ENCODE measurements at places on chromosomes 2 and 18.

GRCh38 chr2:10256515-10257031, 46.1 kb upstream of the HPCAL1 start:
- no peak for DNase-seq

DNA sequence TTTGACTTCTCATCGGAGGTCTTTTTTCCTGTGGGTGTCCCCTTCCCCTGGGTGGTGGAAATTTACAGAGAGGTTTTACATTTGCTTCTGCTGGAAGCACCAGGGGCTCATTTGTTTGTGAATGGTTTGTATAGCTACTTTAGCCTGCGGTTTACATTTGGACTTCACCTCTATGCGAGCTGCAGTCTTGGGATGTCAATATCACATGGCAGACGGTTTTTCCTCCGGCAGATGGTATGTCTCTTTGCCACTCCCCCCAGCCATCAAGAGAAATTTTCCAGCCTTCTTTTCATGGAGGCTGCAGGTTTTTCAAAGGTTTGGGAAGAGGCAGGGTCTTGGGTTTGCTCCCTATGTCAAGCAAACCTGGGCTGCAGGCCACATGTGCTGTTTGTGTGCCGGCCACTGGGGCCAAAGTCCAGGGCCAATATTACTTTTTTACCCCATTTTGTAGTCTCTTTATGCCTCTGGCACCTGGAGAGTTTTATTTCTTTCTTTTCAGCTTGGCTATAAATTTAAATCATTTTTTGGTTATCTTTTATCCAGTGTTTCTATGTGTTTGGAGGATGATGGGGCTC, 23.9 kb upstream of the BOD1L2 start:
- no peak for DNase-seq

DNA sequence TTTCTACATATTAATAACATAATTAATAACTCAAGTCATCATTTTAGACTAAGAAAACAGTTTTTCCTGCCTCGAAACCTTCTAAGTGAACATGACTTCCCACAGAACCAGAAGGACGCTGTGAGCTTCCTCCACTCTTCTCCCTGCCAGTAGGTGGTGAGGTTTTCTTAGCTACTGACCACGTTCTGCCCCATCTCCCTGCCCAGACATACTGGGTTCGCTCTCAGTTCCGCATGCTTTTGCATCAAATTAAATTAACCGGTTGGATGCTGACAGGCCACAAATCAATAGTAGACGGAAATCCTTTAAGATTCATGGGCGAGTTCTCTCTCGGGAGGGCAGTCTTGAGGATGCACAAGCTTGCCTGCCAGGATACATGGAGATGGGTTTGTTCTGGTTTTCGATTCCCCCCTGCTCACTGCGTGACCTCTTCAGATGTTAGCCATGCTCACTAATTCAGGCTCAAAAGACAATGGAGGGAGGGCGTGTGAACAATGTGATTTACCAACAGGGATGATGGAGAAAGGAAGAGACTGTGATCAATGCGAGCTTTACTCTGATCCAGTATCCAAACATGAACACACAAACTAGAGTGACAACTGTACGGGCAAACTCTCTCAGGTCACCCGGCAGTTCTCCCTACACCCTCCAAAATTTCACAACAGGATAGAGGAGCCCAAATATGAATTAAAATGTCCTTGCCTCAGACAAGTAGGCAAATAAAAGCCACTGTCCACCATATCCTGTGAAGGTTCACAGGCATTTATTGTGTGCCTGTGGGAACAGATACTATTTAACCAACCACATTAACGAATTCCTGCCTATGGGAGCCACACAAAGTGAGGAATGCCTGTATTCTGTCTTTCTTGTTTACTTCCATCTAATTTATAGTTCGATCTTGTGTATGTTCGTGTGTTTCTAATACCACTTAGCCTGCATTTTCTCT, 375.7 kb downstream of the EIPR1 start:
- no peak for DNase-seq

DNA sequence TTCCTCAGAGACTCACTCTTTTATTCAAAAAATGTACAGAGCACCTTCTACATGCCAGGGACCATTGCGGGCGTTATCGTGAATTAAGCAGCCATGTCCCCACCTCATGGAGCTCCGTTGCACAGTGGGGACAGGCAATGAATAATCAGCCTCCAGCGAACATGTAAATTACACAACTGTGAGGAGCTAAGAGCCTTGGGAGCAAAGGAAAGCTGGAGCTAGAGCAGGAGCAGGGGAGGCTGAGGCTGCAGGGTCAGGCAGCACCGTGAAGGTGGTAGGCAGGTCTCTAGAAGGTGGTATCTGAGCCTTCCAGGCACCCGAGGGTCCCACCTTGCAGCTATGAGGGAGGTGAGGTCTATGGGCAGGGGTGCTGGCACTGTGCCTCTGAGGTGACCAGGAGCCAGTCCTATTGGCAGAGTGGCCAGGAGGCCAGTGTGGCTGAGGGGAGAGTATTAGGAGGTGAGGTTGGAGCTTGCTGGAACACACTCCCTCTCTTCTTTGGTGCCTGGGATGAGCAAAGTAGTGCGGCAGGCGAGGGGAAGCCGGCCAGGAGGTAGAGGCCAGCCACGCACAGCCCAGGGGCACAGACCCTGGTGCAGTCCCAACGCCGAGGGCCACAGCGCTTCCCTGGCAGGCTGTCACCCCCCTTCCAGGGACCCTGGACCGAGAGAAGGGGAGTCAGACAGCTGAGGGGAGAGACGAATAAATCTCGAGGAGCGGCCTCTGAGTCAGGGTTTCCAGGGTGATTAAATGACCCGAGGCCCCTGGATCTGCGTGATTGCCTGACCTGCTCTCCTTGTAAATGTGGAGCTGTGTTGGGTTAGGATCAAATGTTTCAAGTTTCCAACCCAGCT, 167.3 kb downstream of the SEPTIN10 start:
- DNase-seq: no peak

DNA sequence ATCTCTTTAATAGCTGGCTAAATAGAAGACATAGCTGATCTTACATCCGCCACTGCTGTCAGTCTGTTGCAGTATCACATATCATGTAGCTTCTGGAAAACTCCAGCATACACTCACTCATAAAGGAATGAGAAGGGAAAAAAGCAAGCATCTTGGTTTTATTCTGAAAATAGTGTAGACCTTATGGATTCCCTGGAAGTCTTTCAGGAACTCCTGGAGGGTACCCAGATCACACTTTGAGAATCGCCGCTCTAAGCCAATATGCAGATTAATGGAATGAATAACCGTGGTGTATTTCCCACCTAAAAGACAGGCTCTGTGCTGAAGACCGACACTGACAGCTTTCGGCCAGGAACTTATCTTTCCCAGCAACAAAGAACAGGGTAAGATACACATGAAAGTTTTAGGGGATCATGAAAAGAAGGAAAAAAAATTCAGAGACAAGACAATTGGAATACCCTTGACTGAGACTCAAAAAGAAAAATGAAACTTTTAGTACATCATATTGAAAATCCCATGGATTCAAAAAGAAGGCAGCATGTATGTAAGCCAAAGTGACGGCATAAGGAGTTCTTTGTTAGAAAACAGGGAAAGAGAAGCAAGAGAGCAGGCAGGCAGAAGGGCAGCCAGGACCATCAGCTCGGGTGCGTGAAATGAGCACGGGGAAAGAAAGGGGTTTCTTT, 56.4 kb upstream of the SEC11C start:
- DNase-seq: no peak

DNA sequence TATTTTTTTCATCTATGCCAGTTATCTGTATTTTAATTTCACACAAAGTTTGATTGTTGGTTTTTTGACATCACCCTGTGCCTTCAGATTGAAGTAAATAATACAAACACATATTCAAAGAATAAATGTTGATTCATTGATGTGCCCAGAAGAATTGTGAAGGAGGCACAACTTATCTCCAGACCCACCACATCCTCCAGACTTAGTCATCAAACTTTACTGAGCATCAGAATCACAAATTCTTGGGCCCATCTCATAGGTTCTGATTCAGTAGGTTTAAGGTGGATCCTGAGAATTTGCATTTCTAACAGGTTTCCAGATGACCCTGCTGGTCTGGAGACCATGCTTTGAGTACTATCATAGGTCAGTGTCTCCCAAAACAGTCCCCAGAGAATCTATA, 82.8 kb upstream of the PIK3C3 start:
- no peak for DNase-seq

GRCh38 chr18:60292186-60292585, 80.4 kb downstream of the MC4R start:
- DNase-seq: no peak

GRCh38 chr2:208488686-208489564, 82.3 kb downstream of the PTH2R start:
- DNase-seq: no peak

DNA sequence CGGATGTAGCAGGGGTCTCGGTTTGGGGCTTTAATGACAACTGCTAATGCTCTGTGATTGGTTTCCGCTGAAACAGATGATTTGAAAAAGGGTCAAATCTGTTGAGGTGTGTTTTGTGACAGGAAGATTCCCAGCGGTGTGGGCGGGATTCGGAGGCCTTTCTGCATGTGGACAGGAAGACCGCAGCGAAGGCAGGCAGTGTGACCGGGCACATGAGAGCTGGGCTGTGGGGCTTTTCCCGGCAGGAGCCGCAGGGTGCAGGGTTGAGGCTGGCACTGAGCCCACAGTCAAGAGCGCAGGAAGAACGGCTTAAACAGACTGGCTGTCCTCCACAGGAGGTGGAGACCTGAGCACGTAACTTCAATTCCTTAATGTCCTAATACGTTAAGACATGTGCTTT, 180.0 kb upstream of the TPO start:
- DNase-seq: no peak

DNA sequence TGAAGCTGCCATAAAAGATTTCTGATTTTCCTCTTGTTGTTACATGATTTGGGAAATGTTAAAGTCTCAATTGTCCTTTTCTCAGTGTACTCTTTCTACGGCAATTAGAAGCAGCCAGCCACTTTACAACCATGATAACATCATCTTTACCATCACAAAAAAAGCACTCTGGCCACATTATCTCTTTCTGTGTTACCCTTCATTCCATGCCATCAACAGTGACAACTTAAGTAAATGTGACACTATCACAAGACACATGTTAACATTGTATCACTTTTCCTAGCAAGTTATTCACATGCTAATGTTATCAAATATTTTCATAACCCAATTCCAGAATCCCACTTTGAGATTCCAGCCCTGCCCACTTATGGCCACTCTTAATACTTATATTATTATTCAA, 131.2 kb downstream of the TMX3 start:
- DNase-seq: no peak

DNA sequence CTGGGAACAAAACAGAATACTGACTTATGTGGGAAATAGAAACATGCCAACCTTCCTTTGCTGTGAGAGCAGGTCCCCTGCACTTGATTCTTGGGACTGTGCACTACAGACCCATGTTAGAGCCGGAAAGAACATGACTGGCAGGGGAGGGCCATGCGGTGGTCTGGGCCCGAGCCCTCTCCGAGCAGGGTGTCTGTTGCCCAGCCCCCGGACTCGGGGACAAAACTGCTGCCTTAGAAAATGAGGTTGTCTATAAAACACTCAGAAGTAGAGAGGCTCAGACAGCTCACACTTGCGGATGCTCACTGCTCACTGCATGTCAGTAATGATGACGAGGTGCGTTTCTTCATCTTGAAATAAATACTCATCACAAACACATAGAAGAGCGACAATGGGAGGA, 270.7 kb upstream of the HDAC4 start:
- no peak for DNase-seq

DNA sequence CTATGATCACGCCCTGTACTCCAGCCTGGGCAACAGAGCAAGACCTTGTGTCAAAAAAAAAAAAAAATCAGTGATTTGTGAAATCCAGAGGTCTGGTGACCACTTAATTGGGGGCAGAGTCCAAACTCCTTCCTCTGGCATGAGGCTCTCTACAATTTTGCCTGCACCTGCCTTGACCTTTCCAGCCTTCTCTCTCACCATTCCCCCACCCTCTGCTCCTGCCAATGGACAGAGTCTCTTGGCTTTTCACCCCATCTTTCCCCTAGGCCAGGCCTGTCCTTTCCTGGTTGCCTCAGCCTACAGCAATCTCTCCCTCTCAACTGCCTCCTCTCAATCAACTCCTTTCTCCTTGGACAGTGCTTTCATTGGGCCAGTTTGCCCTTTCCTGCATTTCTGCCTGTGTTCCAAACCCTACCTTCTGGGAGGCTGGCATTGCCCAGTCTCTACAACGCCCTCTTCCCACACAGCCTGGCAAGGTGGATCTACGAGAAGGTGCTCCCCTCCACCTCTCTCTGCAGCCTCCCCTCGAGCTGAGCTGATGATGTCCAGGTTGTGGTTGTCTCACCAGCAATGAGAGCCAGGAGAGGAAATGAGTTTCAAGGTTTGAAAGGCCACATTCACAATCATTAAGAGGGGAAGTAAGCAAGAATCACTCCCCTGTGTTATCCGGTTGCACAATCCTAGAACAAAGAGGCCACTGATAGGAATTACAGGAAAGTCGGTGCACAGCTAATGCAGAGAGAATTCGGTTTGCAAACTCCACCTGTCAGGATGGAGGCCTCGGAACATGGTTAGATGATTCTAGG, 39.5 kb upstream of the NPAS2 start:
- DNase-seq: no peak

GRCh38 chr2:147137711-147138110, 707.1 kb upstream of the ACVR2A start:
- DNase-seq: no peak

DNA sequence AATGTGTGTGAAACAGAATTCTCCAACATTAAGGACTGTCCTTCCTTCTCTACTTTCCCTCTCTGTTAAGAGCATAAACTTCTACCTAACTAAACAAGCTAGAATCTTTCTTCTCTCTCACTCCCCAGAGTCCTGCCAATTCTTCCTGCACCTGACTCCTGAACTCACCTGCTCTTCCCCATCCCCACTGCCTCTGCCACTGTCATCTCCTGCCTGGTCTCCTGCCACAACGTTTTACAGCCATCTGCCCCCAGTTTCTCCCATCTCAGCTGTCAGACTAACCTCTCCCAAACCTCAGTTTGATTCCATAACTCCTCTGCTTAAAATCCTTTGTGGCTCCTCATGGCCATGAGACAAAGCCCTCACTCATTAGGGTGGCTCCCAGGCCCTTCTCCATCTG, 288.3 kb upstream of the FBXO11 start:
- no peak for DNase-seq

GRCh38 chr2:96344011-96344410, 8.4 kb downstream of the NCAPH start:
- DNase-seq: peak; percentile 67

- no peak for DNase-seq
Measured at GRCh38 chr2:120859128-120859527, 123.5 kb downstream of the GLI2 start.

GRCh38 chr2:192993059-192993458, 798.3 kb upstream of the TMEFF2 start:
- no peak for DNase-seq

DNA sequence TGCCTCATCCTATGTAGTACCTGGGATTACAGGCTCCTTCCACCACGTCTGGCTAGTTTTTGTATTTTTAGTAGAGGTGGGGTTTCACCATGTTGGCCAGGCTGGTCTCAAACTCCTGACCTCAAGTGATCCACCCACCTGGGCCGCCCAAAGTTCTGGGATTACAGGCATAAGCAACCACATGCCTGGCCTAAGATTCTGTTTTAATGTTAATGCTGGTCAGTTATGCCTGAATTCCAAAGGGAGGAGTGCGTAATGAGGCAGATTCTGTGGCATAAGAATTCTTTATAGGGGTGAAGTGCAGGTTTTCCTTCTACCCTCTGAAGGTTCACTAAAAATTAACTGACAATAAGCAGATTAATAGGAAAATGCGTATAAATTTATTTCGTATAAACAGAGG, 1343.8 kb upstream of the LRRTM1 start:
- no peak for DNase-seq

- no peak for DNase-seq
Measured at GRCh38 chr2:113962692-113963480, 73.0 kb downstream of the ACTR3 start.

Measured in GM10248 (cell line).